Activated B cell treated with CpG ODN at 0.5 μM for 24 hours (primary cell): ENCODE measurements at places on chromosomes 2 and 18.

DNA sequence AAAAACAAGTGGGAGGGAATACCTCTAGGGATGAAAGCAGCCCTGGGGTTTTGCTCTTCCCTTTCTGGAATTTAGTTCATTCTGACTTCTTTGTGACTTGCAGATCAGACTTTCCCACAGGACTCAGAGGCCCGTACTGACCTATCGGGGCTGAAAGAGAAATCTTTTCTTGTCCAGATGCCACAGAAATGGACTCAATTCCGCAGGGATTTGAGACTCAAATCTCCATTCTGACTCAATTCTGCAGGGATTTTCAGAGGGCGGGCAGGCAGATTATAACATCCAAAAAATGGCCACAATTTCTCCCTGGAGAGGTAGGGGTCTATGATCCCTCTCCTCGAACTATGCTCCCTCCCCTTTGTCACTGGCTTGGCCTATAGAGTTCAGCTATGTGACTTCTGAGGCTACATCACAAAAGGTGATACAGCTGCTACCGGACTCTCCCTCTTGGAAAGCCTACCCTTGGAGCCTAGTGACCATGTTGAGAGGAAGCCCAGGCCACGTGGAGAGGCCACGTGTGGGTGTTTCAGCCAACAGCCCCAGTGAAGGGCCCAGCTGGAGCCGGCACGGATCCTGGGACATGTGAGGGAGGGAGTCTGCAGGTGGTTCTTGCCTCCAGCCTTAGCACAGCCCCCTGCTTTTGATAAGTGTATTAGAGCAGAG, 4.8 kb upstream of the EFHD1 start:
- no peak for DNase-seq

DNA sequence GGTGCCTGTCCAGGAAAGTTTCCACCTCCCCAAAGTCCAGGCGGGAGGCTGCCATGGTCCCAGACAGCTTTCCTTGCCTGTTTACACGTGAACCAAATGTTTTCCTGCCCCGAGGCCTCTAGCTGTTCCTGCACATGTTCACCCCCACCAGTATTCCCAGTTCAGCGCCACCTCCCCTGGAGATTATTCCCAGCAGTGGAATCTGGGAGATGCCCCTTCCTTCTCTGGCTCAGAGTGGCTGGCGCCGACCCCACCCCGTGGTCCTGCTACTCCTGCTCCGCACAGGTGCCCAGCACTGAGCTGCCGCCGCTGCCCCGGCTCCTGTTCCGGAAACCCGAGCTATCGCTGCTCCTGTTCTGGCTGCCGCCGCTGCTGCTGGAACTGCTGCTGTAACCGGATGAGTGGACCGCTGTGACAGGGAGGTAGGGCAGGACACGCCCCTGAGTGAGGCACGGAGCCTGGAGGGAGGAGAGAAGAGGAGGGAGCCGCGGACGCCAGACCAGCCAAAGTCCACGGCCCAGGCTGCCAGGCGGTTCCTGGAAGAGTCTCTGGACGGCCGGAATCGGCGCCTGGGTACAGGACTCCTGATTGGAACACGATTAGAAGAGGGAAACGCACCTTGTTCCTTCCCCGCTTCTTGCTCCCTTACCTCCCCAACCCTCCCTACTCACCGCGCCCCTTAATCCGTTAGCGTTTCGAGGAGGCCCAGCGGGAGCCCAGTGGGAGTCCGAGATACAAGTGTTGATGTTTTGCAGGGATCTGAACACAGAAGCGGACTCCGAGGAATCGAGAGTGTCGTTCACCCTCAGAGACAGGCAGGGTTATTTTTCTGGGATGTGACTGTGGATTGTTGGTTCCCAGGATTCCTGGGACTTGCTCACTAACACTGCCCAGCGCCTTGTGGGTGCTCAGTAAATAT, at the start of gene PDE11A:
Gene PDE11A, minus strand, starts transcription at position 395 of the 919 bp plus-strand sequence. Its CDS starts 340 bp downstream, at position 55.
- DNase-seq, result no peak

DNA sequence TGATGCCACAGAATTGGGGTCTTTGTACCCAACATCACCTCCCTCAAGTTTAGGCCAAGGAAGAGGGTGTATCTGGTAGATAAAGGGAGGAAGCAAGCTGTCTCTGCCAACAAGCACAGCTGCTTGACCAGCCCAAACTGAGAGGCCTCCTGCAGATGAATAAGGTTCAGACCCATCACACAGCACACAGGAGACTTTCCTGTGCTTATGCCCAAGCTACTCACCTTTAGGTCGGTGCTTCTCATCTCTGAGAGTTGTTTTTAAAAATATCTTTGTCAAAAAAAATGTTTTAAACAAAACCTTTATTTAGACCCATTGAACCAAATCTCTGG, 24.7 kb upstream of the SP3 start:
- no peak for DNase-seq

- DNase-seq, result no peak
These were observed 18.2 kb upstream of the HES6 start for GRCh38 chr2:238257786-238258700.

- DNase-seq, result no peak
These were observed 31.1 kb upstream of the ACTR3 start for GRCh38 chr2:113858764-113859163.

DNA sequence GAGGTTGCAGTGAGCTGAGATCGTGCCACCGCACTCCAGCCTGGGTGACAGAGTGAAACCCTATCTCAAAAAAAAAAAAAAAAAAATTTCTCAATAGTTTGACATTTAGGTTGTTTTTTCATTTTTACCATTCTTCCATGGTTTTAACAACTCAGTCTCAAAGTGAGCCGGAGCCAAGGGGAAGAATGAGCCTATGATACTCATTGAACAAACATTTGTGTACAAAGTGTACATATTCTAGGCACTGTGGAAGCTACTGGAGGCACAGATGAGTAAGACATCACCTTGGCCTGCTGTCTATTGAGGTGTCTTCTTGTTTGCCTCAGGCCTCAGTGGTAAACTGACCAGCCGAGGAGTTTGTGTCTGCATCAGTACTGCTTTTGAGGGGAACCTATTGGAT, 21.9 kb downstream of the CENPO start:
- DNase-seq, result no peak

GRCh38 chr2:217338306-217338916, 478.5 kb upstream of the TNP1 start:
- DNase-seq, result no peak

- DNase-seq, result no peak
These were observed 46.3 kb upstream of the VIT start for GRCh38 chr2:36650031-36650829.

- DNase-seq, result no peak
These were observed 409.2 kb upstream of the SPHKAP start for GRCh38 chr2:228590681-228591080.

DNA sequence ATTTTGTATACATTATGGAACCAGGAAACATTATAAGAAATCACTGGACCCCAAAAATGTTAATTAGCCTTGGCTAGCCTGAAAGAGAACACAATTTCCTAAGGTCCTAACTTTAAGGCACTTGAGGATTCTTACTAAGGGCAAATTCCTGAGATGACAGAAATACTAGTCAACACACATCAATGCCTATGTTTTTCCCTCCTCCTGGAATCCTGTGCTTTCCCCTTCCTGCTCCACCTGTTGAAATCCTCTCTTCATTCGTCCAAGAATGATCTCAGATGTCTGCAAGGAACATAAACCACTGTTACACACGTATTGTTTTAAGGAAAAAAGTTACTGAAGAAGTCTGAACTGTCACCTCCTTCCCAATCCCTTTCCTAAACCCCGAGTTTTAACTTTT, 21.2 kb upstream of the DARS1 start:
- no peak for DNase-seq

DNA sequence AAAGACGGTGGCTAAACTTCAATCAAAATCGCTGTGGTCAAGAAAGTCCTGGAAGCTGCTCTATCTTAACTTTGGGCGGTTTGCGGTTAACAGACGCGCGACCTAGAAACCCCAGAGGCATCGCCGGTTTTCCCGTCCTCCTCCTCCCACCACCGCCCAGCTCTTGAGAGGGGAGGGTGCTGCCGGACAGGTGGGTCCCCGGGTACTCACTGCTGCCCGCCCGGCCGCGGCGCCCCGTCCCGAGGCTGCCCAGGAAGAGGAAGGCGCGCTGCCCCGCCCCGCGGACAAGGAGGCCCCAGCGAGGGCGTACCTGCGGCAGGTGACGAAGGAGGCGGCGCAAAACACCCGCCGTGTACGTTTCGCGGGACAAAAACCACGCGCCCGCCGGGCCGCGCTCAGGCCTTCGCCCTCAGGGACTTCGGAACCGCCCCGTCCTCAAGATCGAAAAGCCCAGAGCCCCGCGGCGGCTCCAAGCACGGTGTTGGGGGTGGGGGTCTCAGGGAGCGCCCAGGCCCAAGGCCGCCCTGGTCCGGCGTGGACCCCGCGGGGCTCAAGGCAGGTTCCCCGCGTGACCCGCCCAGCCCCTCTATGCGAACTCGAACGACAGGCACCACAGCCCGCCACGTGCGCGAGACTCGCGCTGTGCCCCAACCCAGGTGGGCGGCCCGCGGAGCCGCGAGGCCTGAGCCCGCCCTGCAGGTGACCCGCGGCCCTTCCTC, at the start of gene SH3YL1:
Gene SH3YL1, minus strand, starts transcription at position 259 of the 719 bp plus-strand sequence. Its CDS starts 48 bp downstream, at position 211.
- peak; percentile 48 for DNase-seq

DNA sequence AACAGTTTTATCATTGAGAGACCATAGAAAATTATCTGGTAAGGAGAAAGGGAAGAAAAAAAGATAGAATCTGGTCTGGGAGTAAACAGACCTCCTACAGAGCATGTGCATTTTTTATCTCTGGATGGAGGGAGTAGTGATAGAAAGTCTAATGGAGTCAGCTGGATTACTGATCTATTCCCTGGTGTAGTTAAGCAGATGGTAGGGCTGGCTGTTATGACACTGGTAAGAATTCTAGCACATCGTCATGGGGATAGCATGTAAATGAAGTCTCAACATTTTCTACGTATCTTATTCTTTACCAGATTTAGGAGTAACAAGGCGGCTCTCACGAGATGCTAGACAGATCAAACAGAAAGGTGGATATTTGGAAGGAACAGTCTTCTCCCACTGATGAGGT, 407.4 kb downstream of the NRXN1 start:
- no peak for DNase-seq

DNA sequence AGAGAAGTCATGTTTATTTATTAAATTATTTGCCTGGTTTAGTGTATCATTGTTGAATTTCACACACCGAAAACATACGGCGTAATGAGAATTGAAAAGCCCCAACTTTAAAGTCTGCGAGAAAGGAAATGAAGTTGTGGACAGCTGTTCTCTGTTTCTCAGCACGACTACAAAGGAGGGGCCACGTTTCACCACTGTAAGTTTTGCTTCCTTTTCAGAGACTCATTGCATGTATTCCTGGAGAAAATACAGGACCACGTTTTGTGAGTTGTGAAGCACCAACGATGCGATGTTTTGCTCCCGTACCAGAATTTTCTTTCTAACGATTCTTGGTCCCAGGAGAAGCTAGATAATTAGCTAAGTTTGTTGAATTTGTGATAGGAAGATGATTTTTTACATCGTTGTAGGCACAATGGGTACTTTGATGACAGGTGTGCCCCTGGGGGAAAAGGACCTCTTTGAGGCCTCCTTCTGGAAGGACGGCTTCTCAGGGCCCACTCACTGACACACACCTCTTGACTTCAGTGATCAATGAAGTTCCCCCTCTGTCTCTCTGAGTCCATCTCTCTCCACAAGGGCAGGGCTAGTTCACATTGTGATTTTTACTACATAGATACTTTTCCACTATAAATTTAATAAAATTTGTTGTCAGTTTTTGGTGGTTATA, 23.7 kb upstream of the ACKR3 start:
- no peak for DNase-seq

- DNase-seq, result no peak
These were observed 32.6 kb downstream of the MYL12B start for GRCh38 chr18:3294435-3295080.

GRCh38 chr2:14535156-14535555, 97.4 kb upstream of the LRATD1 start:
- DNase-seq, result no peak

- DNase-seq, result no peak
These were observed 150.6 kb downstream of the RTN4 start for GRCh38 chr2:54899576-54900200.

- no peak for DNase-seq
These were observed 87.0 kb upstream of the CERS6 start for GRCh38 chr2:168369031-168369430.

- no peak for DNase-seq
These were observed 22.1 kb upstream of the IGFBP5 start for GRCh38 chr2:216717491-216717901.

DNA sequence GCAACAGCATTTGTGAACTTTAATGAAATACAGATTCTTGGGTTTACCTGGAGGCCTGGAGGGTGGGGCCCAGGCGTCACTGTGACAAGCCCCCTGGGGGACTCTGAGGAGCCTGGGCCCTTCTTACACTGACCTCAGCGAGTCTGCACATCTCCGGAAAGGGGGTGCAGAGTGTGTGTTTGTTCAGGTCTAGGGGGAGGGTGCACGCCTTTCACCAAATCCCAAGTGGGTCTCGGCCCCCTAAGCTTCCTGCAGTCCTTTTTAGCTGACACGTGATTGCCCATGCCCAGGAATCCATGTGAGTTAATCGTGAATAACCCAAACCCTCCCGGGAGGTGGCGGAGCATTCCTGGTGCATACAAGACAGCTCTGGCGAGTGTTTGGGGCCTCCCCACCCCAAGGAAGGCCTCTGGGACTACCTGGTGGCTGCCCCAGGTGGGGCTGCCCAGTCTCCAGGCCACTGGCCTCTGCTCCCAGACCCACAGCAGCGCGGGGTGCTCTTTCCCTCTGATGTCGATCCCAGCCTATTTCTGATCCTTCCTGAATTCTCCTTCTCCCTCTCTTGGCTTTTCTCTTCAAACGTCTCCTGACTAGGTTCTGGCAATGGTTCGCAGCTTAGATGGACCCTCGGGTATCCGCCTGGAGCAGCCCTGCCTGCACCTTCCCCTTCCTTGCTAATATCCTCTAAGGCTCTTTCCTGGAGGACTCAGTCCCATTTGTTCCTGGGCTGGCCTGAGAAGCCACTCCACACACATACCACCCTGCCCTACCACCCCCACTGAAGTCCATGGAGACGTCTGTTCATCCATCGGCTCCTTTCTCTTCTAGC, 10.0 kb downstream of the NGEF start:
- no peak for DNase-seq

- no peak for DNase-seq
These were observed 189.6 kb upstream of the SIX3 start for GRCh38 chr2:44751754-44752479.

DNA sequence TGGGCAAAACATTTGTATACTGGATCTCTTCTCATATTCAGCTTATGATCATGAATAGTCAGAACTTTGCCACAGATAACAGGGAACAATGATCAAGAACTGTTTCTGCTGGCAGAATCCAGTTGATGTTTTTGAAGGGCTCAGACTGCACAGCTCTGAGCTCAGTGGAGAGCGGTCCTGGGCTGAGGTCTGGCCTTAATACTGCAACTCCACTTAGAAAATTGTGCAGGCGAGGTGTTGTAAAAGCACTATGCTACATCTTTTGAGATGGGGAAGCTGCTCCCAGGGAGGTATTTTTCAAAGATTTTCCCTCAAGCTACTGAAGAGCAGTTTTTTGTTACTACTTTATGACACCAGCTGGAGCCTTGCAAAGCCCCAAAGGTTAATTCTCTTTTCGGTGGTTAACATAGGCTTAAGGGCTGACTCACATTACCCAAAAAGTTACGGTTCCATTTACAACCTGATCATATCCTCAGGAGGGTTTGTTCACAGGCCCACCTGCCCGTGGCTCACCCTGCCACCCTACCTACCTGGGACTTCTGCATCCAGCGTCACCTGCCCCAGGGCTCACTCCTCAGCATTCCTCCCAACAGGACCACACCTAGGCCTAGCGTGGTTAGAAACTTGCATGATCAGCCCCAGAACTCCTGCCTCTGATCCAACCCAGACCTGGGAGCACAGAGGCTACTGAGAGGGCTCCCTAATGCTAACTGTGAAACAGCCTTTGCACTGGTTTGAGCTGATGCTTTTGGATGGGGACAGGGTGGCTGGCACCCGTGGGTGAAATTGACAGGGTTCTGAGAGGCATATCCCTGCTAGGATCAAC, 114.4 kb downstream of the NCK2 start:
- no peak for DNase-seq
